Foreskin fibroblast (primary cell): ENCODE measurements at places on chromosomes 3 and 15.
A peak's percentile ranks its signal among the peaks of the same experiment; 100 is the strongest.

DNA sequence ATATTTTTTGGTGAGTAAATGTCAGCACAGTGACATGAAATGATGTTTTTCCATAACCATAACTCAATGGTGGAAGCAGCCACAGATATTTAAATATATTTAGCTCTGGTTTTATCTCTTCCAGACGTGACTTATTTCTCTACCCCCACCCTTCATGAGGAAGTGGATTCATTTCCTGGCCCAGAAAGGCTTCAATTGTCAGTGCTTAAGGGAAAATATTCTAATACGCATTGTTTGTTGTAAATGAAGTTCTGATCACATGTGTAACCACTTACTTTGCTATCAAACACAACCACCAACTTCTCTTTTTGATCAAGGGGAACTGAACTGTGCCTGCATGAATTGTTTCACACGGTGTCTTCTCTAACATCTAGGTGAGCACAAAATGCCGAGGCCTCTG lies 14.0 kb downstream of the CLDN16 start:
- DNase-seq, result no peak

- DNase-seq, result peak; percentile 42
These were observed 51.0 kb upstream of the PLXND1 start for GRCh38 chr3:129657261-129658046.

- DNase-seq, result peak; percentile 25
These were observed 19.1 kb downstream of the TTC21A start for GRCh38 chr3:39126532-39127071.

GRCh38 chr3:198048445-198048844 lies 88.4 kb downstream of the LMLN start:
- no peak for DNase-seq

DNA sequence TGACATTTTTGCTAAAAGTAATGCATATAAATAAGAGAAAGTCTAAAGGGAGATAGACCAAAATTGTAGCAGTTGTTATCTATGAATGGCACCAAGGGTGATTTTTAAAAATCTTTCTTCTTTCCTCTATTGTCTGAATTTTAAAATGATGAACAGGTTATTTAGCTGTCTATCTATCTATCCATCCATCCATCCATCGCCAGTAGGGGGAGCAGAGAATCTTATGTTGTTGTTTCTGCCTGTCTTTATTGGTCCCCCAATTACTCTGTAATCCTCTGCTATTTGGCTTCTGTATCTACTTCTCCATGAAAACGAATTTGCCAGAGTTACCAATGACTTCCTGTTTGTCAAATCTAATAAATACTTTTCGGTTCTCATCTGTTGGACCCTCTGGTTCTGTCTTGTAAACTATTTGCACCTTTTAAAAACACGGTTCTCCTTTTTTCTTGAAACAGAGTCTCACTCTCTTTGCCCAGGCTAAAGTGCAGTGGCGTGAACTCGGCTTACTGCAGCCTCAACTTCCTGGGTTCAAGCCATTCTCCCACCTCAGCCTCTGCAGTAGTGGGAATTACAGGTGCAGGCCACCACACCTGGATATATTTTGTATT lies 86.0 kb downstream of the ECT2 start:
- DNase-seq, result peak; percentile 27

- peak; percentile 94 for DNase-seq
These were observed 1.2 kb upstream of the ITIH4 start for GRCh38 chr3:52831500-52832301.

- DNase-seq, result no peak
These were observed 39.3 kb downstream of the GLB1 start for GRCh38 chr3:33057320-33058298.

- no peak for DNase-seq
These were observed 25.9 kb downstream of the CEMIP start for GRCh38 chr15:80804970-80805495.

DNA sequence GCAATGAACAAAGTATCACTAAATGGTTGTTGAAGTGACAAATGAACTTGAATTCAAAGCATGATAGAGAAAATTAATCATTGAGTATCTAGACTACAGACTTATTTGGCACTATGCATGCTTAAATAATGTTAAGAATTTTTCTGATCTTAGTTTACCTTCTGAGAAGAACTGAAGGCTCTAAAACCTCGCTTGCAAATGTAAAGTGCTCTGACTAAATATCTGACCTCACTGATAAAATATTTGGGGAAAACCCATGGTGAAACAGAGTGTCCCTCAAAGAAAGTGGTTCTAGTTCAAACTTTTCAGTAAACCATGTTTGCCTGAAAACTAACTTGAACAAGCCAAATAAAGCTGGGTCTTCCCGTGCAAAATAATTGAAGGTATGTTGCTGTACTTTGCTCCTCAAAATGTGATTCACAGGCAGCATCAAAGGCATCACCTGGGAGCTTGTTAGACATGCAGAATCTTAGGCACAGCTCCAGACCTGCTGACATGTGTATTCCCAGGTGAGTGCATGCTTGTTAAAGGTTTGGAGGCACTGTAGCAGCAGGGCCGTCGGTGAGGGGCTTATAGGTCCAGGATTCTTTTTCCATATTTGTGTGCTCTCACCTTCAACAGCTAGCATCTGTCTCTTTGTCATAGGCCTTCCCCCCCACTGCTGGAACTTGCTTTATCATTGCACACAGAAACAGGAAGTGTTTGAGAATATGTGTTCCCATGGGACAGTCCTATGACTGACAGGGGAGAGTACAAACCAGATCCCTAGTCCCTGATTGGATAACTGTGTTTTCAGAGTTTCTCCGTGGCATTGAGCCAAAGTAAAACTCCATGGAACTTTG lies 524.2 kb upstream of the LMCD1 start:
- peak; percentile 2 for DNase-seq

- no peak for DNase-seq
These were observed 8.7 kb downstream of the SEMA7A start for GRCh38 chr15:74424901-74425528.

GRCh38 chr3:74267588-74268184 lies 346.8 kb downstream of the CNTN3 start:
- peak; percentile 10 for DNase-seq

GRCh38 chr3:197912741-197913476 lies 37.1 kb upstream of the RPL35A start:
- no peak for DNase-seq

GRCh38 chr3:59407425-59407824 lies 357.6 kb upstream of the CFAP20DC start:
- DNase-seq, result no peak

DNA sequence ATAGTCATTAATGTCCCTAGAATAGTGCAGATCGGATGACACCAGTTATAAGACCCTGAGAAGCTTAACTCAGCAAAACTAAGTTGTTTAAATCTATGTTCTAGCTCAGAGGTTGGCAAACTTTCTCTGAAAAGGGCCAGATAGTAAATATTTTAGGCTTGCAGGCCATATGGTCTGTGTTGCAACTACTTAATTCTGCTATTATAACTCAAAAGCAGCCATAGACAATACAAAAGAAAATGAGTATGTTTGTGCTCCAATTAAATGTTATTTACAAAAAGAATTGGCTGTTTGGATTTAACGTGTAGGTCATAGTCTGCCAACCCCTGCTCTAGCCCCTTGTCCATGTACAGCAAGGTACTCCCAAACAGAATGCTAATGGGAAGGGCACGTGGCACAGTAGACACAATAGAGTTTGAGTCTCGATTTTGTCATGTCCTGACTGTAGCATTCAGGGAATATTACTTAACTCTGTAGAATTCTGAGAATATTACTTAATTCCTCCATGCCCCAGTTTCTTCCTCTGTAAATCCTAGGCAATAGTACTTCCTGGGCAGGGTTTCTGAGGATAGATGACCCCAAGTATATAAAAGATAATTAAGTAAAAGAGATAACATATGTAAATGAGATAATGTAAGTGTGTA lies 70.5 kb upstream of the ATP2C1 start:
- DNase-seq, result no peak

DNA sequence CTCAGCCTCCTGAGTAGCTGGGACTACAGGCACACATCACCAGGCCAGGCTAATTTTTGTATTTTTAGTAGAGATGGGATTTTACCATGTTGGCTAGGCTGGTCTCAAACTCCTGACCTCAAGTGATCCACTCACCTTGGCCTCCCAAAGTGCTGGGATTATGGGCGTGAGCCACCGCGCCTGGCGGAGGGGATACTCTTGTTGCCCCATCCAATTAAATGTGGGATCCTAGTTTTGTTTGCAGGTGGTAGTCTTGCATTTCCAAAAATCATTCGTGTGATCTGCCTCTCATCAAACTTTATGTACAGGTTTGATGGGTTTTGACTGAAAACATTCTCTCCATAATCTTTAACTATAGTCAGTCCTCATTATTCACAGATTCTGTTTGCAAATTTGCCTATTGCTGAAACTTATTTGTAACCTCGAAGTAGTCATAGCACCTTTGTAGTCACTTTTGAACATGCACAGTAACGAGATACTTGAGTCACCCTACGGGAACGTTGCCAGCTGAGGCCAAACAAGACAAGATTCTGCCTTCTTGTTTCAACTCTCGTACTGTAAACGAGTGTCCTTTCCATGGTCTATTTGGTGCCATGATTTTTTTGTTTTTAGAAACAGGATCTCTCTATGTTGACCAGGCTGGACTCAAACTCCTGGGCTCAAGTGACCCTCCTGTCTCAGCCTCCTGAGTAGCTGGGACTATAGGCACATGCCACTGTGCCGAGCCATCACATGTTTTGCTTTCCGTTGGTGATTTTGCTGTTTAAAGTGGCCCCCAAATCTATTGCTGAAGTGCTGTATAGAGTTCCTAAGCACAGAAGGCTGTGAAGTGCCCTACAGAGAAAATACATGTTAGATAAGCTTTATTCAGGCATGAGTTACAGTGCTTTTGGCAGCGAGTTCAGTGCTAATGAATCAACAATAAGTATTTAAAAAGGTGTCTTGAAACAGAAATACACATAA lies 8.1 kb upstream of the MAPK6 start:
- peak; percentile 83 for DNase-seq

GRCh38 chr3:44963571-44964325 lies 12.2 kb downstream of the ZDHHC3 start:
- peak; percentile 29 for DNase-seq

GRCh38 chr3:193780810-193781478 lies 187.9 kb downstream of the OPA1 start:
- peak; percentile 80 for DNase-seq

GRCh38 chr3:9036404-9037131 lies 73.3 kb upstream of the RAD18 start:
- peak; percentile 89 for DNase-seq

- no peak for DNase-seq
These were observed 95.6 kb upstream of the TPM1 start for GRCh38 chr15:62946940-62947339.

DNA sequence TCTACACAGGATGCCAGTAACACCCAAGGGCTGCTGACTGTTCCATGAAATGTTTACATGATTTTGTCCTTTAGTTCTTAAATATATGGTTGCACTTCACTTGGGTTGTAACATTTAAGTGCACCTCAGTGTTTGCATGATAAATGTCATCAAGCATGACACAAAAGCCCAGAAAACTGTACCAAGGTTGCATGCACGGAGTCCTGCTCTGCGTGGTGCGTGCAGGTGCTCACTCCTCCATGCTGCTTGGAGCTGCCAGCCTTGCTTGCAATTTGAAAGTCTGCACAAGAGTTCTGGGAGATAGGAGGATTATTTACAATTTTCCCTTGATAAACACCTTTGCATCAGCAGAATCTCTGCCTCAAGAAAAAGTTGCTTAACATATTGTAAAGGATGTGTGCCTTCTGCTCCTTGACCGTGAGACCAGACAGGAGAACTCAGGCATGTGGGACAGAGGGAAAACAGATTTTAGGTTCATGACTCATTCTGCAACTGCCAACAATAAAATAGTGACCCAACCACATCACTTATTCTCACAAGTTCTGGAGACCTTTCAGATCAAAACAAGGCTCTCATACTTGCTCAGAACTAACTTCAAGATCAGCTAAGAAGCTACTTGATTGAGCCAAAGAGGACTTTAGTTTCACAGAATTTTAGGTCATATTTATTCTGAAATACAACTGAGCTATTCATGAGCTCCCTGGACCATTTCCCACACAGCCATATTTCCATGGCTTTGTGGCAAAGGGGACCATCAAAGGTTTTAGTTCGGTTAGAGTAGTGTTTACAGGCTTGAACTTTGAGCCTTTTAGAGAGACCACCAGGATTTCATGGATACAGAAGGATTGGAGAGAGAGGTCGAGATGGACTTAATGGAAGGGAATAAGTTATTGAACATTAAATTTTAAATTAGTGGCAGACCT lies 128.4 kb upstream of the ZBED2 start:
- peak; percentile 88 for DNase-seq

DNA sequence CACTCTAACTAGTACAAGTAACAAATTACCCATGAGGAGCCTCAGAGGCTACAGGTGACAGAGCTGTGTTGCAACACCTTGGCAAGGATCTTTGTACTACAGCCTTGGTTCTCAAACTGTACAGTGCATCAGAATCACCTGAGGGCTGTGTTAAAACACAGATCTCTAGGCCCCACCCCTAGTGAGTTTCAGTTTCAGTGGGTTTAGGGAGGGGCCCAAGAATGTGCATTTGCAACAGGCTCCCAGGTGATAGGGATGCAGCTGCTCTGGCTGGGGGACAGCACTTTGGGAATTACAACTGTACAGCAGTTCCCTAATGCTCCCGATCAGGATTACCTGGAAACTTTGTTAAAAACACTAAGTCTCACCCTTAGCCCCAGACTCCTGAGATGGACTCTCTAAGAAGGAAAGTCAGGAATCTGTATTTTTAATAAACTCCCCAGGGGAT lies 66.1 kb upstream of the NR2F2 start:
- no peak for DNase-seq

DNA sequence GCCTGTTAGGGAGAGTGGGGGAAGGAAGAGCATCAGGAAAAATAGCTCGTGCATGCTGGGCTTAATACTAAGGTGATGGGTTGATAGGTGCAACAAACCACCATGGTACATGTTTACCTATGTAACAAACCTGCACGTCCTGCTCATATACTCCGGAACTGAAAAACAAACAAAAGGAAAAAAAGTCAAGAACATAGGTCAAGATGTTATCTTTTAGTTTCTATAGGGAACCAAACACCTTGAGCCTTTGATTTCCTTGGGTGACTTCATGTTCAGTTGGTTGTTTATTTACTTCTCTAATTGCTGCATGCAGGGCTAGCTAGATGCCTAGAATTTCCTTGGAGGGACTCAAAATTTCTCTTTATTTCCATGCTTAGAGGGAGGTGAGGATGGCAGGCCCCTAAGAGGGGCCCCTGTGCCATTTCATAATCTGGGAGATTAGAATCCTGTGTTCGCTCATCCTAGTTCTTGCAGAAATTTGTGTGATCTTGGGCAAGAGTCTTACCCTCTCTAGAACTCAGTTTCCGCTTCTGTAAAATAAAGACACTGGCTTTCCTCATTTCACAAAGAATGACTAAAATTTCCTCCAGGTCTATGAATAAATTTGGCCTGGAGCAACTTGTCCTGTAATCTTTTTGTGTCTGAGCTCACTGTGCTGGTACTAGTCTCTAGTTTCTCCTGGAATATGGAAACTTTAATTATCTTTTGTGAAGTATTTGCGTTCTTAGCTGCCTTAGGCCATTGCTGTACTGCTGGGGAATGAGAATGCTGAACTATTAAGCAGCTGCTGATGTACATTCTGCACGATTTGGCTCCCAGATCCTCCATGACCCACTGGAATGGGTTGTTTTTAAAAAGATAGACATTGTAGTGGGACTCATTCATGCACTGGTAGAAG lies 457.5 kb downstream of the EDEM1 start:
- no peak for DNase-seq
